ENCODE measurements at places on chromosomes 2 and 18.

DNA sequence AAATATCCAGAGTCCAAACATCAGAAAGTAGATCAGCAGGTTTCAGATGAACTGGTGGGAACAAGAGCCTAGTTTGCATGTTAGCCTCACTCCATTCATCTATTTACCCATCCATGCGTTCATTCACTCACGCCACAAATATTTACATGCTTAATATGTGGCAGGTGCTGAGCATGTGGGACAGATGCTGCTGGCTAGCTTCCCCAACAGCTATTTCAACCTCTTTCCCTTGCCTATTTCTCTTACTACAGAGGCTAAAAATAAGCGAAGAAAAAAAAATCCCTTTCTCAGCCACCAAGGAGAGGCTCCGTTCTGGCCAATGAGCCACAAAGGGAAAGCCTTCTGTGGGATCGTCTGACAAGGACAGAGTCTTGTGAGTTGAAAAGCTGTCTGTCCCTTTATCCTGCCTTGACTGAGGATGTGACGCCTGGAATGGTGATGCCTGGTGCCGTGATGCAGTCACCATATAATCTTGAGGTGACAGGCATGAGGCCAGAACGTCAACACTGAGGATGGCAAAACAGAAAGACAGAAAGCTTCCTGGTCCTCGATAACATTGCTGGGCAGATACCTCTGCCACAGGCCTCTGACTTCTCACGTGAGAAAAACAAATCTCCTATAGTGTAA lies 78.2 kb downstream of the KCTD1 start:
- no peak for DNase-seq

- no peak for DNase-seq
Measured at GRCh38 chr2:190668892-190669291, 20.0 kb downstream of the NAB1 start.

- DNase-seq = no peak
Measured at GRCh38 chr2:45816272-45816671, 164.8 kb downstream of the PRKCE start.

DNA sequence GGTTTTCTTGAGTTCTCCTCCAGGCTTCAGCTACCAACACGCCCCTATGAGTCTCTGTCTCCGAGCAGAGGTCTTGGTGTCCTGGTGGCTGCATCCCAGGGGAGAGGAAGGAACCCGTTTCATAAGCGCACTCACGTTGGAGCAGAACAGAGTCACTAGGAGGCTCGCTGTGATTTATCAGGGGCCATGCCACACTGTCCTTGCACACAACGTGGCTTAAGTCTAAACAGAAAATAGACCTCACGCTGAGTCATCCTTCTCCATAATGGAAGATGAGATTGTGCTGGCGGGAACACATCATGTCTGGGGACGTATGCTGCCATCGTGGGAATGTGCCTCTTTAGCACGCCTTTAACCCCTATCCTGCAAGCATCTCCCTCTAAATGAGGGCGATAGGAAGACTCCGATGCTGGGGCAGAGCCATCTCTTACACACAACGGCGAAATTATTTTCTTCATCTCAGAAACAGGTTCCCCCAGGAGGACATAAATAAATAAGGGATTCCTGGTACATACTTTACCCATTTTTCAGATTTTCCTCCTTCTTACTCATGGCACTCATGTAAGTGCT lies 211.4 kb downstream of the KLHL29 start:
- DNase-seq = no peak

DNA sequence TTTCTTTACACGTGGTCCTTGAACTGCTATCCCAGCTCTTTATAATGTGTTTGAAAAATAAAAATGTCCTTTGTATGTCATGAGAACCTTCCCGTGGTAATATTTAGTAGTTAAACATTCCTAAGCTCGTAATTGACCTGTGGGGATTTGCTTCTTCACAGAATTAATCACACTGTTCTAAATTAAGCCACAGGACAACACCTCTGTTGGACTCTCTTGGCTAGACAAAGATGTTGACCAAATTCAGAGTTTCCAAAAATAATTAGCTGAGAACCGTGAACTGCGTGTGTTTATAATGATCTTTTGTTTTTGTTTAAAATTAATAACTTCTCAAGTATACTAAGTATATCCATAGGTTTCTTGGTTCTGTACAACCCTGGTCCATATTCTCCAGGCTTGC lies 146.1 kb downstream of the GBX2 start:
- no peak for DNase-seq

GRCh38 chr2:3432067-3432466 lies 52.6 kb downstream of the TRAPPC12 start:
- DNase-seq = no peak

DNA sequence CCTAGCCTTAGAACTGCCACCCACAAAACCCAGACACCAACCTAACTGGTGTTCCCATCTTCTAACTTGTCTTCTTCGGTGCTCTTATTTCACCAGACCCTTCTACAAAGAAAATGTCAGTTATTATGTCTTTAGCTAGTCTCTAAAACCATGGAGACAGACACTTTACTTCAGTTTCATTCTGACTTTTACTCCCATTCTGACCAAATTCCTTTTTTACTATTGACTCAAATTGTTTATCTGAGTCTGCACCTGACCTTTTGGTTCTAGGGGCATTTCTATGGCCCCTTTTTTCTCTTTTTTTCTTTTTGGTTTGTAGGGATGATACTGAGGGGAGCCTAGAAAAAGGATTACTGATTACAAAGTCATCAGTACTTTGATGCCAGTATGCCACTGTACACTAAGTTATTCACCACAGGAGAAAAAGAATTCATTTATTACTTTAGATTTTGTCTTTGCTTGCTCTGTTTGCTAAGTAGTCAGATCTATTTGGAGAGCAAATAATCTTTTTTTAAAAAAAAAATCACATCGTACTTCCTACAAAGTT lies 6.8 kb upstream of the SLC1A4 start:
- no peak for DNase-seq

DNA sequence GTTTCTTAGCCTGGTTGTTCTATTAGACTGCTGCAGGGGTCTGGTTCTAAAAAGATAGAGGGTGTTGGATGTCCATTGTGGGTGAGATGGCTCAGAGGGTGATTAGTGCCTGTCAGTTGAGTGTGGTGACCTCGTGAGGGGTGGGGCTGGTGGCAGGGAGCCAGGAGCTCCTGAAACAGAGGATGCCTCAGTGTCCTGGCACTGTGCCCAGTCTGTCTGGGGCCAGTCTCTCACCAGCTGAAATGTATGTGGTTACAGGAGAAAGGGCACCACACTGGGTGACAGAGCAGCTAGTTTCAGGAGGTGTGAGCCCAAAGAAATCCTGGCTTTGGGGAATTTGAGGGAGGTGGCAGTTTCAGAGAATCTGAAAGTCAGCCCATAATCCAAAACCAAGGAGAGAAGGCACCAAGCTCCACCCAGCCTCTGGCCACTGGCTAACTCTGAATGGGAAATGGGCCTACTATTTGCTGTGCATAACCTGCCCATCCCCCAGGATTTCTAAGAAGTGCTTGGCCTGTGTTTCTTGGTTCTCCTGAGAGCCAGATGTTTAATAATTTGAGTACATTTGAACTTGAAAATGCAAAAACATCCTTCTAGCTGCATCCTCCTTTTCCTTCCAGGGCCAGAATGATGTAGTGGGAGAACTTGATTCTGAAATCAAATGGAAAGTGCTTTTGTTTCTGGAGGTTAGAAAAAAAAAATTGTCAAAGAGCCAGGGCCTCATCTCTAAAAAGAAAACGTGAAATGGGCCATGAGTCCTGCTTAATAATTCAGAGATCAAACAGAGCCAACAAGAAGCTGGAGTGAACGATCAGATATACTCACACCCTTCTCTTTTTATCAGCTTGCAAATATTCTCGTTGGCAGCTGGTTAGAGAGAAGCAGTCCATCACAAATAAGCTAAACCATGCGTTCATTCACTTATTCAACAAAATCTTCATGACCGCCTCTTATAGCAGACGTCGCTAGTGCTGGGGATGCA lies 92.3 kb downstream of the B3GNT2 start:
- DNase-seq = no peak

DNA sequence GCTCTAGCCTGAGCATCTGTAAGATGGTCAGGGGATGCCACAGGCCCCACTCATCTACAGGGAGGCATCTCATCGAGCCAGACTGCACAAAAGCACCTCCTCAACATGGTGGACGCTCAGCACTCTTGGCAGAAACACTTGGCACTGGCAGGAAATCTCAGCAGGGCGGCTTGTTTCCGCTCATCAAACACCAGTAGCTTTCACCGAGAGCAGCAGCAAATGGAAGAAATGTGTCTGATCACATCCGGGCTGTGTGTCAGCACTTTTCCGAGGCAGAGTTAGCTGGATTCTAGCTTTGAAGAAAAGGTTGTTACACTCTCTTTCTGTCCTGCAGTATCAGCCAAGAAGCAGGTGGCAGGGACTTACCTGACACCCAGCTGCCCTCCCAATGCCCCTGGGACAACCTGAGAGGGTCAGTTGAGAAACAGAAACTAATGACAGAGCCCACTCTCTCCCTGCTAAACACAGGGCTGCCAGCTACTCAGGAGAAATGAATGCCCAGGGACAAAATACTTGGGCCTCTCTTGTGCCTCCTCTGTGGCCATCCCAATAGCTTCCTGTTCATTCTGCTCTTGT lies 68.9 kb upstream of the FZD7 start:
- DNase-seq = no peak

DNA sequence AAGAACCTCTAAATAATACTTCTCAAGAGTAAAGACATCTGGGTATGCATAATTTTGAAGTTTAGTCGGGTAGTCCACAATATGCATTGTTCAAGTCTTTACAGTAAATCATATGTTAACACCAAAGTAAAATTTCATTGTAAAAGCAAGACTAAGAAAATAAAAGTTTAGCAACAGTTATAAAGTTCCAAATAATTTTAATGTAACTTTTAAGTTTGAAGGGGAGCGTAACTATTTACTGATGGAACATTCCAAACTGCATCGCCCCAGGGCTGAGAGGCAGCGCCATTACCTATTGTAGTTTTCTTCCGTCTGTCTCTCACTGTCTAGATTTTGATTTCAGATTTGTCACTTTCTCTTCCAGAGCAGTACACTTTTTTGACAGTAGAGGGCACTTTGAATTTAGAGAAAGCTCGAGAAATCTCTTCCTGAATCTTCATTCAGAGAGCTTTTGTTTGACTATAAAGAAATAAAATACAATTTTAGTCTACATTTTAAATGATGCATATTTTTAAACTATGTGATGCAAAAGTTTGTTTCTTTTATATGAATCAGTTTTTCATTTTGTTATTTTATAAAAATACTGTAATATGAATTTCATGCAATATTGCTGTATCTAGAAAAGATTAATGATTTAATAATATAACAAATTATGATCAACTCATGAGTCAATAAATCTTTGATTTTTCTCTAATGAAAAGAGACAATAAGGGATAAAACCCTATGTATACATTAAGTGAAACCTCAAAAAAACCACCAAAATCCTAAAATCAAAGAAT lies 389.8 kb downstream of the FIGN start:
- DNase-seq = no peak

DNA sequence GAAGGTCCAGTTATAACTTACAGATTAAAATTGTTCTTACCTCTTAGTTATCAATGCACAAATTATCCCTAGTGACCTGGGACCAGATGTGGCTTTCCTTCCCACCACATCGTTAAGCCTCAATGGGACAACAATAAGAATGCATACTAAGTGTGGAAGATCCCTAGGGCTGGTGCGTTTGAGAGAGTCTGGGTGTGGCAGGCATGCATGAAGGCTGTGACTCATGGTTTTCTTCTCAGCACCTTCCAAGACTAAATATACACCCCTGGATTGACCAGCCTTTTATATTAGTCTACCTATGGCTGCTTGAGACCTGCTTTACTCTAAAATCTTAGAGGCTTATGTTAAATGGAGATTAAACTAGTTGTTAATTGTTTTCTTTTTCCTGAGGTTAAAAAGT lies 261.7 kb upstream of the SLC14A2 start:
- DNase-seq = no peak

DNA sequence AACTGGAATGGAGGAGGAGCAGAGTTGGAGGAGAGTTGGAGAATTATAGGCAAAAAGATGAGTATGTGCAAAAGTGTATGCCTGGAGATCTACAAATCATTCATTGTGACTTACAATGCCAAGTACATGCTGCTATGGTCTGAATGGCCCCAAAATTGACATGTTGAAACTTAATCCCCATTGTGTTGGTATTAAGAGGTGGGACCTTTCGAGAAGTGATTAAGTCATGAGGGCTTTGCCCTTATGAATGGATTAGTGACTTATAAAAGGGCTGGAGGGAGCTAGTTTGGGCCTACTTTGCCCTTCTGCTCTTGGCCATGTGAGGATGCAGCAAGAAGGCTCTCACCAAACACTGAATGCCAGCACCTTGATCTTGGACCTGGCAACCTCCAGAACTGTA lies 6.3 kb upstream of the RBMS1 start:
- DNase-seq = no peak

- no peak for DNase-seq
Measured at GRCh38 chr2:139514951-139515350, 734.8 kb upstream of the NXPH2 start.
